Fibroblast of skin of left quadriceps (primary cell): ENCODE measurements at places on chromosomes 3 and 15.
A peak's percentile ranks its signal among the peaks of the same experiment; 100 is the strongest.

DNA sequence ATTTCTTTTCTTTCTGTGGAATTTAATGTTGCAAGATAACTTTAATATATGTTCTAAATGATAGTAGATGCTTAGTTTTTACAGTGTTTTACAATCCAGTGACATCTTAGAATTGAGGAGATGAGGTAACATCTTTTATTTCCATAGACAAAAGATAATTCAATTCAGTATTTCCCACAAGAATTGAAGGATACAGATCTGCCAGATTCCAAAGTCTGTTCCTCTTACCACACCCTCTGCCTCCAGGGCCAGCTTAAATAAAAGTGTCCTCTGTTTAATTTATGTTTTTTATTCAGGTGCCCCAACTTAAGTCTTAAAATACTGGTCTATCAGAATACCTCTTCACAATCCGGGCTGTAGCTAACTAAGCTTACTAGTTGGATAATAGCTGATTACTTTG, 6.5 kb downstream of the STT3B start:
- no peak for DNase-seq

DNA sequence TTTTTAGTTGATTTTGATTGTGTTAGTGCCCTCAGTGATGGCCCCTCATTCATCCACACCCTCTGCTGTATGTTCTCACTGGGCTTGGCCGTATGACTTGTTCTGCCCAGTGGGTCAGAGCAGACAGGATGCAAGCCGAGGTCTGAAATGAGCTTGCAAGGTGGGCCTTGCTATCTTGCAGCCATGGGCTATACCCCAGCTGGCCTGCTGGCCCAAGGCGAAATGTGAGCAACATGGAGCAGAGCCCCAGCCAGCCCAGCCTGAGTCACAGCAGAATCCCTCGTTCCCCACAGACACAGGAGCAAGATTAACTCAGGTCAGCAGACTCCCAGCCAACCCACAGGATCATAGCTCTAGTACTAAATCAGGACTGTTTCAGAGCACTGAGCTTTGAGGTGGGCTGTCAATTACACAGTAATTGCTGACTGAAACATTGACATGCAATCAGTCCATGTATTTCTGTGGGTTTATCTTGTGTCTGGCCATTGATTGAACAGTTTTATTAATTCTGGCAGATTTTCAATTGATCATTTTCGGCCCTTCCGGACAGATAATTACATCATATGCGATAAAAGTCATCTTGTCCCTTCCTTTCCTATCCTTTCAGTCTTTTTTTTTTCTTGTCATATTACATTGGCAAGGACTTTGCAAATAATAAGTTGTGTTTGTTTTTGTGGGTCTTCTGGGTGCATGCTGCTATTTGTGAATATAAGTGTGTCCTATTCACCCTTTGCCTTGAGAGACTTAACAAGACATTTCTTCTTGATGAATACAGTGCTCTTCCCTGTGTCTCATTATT, 27.1 kb downstream of the KLF15 start:
- no peak for DNase-seq

DNA sequence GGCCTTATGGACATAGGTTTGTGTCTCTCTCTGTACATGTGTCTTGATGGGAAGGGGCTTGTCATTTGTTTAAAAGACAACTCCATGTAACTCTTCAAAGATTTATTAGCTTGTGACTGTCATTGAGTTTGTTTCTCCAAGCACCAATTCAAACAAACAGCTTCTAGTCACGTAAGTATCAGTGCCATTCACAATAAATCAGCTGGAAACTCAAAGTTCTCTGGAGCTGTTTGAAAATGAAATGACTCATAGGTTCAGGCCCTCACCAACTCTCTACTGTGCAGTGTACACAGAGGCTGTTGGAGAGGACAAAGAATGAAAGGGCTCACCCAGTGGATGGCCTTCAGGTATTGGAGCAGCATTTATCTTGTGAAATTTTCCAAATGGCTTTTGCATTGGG, 476.3 kb downstream of the AGBL1 start:
- no peak for DNase-seq

- DNase-seq = no peak
These were observed 98.8 kb downstream of the ATG7 start for GRCh38 chr3:11370966-11371365.

DNA sequence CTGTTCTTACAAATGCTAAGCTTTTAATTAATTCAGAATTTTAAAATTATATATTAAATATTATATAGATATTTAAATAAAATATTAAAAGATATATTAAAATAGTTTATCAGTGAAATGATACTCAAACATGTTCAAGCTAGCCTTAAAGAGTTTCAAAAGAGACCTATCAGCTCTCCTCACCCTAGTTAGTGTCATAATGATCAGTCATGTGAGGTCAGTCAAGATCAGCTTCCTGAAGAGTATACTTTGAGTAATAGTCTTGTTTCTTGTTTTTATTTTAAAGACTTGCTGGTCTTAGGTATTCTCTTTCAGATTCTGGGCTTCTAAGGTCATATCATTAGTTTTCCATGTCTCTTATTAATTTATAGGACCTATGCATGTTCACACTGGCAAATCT, 14.5 kb downstream of the EXOG start:
- no peak for DNase-seq

DNA sequence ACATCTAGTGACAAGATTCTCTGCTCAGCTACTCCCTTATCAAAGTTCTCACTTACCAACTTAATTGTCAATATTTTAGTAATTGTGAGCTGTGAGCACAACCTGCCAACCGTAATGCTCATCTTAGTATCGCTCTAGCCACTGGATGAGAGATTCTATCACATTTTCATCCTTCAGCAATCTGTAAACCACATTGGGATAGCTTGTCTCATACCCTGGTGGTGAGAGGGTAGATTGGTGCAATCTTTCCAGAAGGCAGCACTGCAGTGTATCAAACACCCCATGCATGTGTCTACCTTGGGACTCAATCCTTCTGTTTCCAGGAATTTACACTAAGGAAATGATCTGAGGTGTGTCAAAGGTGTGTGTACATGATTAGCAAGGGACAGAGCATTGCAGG, 18.9 kb upstream of the ATP8B4 start:
- DNase-seq = no peak

GRCh38 chr3:42518800-42519567, 16.5 kb downstream of the VIPR1 start:
- no peak for DNase-seq

GRCh38 chr3:42936157-42936981, 30.4 kb downstream of the ZNF662 start:
- DNase-seq = peak; percentile 30
